ENCODE measurements at places on chromosomes 7 and 10.

GRCh38 chr7:115015619-115016018 is 93.7 kb downstream of the MDFIC start:
- no peak for DNase-seq

- DNase-seq = no peak
Measured at GRCh38 chr10:30583778-30584415, 45.7 kb downstream of the LYZL2 start.

DNA sequence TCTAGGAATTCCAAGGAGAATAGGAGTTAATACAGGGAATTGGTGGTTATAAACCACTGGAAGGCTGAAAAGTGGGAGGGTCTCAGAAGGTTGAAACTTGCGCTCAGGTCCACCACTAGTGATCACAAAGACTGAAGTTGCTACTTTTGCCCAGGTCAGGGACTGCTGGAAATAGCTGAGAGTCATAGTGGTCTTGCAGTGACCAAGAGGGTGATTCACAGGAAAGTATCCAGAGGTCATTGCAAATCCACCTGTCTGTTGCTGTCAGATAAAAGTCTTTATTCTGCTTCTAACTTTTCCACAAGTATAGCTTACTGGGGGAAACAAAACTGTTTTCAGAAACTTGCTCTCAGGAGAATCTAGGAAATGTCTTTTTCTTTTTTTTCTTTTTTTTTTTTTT is 211.5 kb upstream of the PRSS1 start:
- no peak for DNase-seq

GRCh38 chr10:119620241-119621077 is 23.7 kb upstream of the TIAL1 start:
- DNase-seq = no peak

- no peak for DNase-seq
Measured at GRCh38 chr10:62336404-62336803, 37.8 kb upstream of the ZNF365 start.

- no peak for DNase-seq
Measured at GRCh38 chr10:122468926-122469781, 7.8 kb downstream of the HTRA1 start.

DNA sequence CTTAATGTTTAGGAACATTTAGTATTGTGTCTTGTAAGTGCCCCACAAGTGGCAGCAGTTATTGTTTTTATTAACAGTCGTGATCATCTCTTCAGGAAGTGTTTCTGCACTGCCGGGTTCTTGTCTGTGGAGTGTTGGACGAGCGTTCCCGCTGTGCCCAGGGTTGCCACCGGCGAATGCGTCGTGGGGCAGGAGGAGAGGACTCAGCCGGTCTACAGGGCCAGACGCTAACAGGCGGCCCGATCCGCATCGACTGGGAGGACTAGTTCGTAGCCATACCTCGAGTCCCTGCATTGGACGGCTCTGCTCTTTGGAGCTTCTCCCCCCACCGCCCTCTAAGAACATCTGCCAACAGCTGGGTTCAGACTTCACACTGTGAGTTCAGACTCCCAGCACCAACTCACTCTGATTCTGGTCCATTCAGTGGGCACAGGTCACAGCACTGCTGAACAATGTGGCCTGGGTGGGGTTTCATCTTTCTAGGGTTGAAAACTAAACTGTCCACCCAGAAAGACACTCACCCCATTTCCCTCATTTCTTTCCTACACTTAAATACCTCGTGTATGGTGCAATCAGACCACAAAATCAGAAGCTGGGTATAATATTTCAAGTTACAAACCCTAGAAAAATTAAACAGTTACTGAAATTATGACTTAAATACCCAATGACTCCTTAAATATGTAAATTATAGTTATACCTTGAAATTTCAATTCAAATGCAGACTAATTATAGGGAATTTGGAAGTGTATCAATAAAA is 22.2 kb downstream of the PLA2G12B start:
- DNase-seq = no peak

DNA sequence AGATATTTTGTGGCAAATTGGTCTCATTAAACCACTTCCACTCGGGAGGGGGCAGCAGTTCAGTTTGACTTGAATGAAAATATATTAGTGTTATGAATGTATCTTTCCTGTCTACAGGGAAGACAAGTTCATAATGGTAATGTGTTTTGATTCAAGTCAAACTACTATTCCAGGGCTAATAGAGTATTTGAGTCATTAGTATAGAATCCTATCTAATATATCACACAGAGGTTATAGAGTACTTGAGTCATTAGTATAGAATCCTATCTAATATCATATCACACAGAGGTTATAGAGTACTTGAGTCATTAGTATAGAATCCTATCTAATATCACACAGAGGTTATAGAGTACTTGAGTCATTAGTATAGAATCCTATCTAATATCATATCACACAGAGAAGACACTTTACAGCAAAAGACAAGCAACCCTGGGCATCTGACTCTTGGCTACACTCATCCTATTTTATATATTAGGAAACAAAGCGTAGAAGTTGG is 199.7 kb upstream of the MAGI2 start:
- DNase-seq = no peak

GRCh38 chr10:117544004-117544701 is 1.6 kb downstream of the EMX2 start:
- no peak for DNase-seq

DNA sequence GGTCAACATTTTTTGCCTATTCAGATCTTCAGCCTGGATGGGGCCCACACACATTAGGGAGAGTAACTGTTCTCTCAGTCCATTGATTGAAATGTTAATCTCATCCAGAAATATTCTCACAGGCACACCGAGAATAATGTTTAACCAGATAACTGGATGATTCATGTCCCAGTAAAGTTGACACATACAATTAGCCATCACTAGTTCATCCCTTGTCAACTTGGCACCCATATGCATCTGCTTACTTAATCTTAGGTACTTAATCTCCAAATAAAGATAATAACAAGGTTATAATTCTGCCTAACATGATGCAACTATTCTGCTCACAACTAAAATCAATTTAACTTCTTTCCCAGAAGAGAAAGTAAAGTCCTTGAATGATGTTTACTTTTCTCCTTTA is 502.6 kb downstream of the ADRA2A start:
- no peak for DNase-seq

All from caudate nucleus (tissue), 63 donors.